Spleen (tissue), 13 donors: ENCODE measurements at places on chromosomes 6 and 20. TPM values are rescaled to one million over a fixed set of nuclear protein-coding genes. Genes with fewer than 3 reads are reported as not detected.

GRCh38 chr6:4364172-4364571, 228.8 kb upstream of the ECI2 start:
- no peak overlapping the region for H3K4me3 ChIP-seq
- DNase-seq, result no peak
- H3K36me3 ChIP-seq, result no peaks in the 10 kb centered on the region
- no peak overlapping the region for H3K27ac ChIP-seq

DNA sequence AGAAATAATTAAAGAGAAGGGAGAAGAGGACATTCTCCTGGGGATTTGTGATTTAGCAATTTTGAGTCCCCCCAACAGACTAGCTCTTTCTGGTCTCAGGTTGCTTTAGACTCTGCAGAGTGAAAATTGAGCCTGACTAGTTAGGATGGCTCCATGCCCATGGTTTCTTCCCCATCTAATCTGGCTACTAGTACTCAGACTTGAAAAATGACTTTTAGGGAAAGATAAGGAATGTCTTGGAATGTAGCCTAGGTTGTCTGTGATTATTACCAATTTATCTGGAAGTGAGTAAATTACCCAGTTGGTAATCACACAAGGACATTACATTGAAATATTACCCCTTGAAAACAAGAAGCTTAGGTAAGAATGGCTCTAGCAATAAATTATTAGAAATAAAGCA, 4.2 kb downstream of the BEND6 start:
- no peak overlapping the region for H3K4me3 ChIP-seq
- DNase-seq, result no peak
- peaks cover 45% of the 10 kb centered on the region for H3K27me3 ChIP-seq
- peaks cover 17% of the 10 kb centered on the region for H3K4me1 ChIP-seq
- no peak overlapping the region for H3K27ac ChIP-seq
- no peaks in the 10 kb centered on the region for H3K36me3 ChIP-seq

DNA sequence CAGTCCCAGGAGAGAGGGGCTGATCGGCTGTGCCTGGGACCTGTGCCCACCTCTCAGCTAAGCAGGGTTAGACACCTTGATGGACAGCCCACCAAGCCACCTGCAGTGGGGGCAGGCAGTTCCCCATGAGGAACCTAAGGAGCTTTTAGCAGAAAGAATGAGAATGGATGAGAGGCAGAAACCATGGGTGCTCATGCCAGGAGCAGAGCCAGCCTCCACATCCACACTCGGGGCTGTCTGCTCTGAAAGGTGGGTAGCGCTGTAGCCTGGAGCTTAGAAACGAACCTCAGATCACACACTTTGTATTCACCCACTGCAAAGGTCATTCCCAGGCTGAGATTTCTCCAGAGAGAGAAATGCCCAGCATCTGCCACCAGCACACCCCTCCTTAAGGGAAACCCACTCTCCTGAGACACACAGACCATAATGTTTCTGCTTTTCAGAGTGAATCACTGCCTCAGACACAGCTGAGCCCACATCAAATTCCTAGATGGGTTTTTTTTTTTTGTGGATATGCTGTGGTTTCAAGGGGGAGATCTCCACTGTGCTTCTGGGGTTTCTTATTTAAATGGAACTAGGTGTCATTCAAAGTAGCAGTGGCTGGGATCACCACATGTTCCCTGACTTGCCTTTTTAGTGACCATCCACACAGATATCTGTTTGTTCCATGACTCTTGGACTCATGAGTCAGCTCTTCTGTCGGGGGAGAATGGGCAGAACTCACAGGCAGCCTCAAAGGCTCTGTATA, 218.9 kb downstream of the EYA2 start:
- no peak overlapping the region for H3K4me3 ChIP-seq
- H3K27me3 ChIP-seq, result peaks cover 36% of the 10 kb centered on the region
- no peaks in the 10 kb centered on the region for H3K36me3 ChIP-seq
- DNase-seq, result no peak
- no peaks in the 10 kb centered on the region for H3K4me1 ChIP-seq

The DEFB132 gene
- total RNA-seq, result not detected

The B3GALT4 gene
- total RNA-seq, result 31.6 TPM

The ZC2HC1B gene
- total RNA-seq, result not detected
